ENCODE measurements at places on chromosomes 4 and X. TPM values are rescaled to one million over a fixed set of nuclear protein-coding genes. Genes with fewer than 3 reads are reported as not detected.

GRCh38 chrX:68443155-68443868 is 10.0 kb upstream of the OPHN1 start:
- no peak for DNase-seq

DNA sequence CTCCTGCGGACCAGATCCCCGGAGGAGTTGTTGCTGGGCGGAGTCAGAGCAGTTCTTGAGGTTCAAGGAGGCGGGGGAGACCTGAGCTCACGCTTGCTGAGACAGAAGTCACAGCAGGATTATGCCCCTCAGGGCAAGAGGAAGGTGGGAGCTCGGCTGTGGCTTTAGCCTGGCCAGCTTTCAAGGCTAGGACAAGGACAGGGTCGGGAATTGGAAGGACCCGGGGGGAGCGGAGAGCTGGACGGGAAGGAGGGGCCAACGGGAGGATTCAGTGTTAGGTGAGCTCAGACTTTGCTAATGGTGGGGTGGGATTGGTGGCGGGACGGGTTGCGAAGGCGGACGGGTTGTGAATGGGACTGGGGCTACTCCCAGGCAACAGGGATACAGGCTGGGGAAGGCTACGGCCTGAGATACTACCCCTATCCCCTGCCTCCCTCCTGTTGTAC is at the start of gene RIBC1:
Gene RIBC1, plus strand, starts transcription at position 13 of the 446 bp plus-strand sequence. CDS start 3,404 bp downstream, outside the sequence.
- no peak for DNase-seq

Gene ALB
- total RNA-seq = 51.5 TPM

Gene ALAS2
- total RNA-seq = 6.9 TPM

Gene PPEF2
- total RNA-seq = not detected

DNA sequence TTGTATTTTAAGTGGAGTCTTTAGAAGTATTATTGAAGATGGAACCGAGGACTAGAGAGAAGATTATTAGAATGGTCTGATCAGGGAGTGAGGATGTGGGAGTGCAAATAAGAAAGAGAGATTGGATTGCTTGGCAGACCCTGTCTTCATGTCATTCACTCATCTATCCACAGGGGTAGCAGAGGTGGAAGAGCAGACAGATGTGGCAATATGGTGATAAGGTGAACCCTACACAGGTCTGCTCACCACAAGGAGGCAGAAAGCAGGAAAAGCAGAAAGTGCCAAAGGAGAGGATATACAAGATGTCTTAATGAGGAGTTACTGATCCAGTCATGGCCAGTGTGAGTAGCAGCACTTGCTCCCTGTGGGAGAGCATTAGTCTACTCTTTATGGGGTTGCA is 129.4 kb downstream of the MAGEE2 start:
- no peak for DNase-seq

Gene HSFX2
- total RNA-seq = not detected

DNA sequence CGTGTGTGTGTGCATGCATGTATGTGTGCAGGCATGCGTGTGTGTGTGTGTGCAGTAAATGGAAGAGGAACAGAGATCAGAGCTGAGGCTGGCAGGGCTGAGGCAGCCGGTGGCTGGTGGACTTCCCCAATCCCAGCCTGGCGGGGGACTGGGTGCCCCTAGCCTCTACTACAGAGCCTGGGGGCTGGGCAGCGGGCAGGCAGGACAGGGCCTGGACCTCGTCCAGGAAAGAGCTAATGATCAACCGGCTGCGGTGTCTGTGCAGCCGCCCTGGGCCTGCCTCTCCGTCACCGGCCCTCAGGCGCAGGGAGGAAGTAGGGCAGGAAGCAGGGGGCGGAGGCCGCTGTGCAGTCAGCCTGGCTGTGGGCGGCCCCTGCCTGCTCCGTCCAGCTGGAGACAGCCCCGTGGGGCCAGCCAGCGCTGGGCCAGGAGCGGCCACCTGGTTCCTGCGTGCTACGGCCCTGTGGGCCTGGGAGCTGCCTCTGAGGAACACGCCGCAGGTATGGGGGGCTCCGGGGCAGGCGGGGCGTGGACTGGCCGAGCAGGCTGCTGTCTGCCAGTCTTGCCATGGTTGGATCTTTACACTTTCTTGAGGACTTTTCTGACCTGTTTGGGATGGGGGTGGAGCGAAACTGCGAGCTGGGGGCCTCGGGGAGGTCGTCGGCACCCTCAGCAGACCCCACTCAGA is at the start of gene SH3TC1:
Gene SH3TC1, plus strand, starts transcription at position 385 of the 688 bp plus-strand sequence. CDS start 5,905 bp downstream, outside the sequence.
- DNase-seq = peak; percentile 77

DNA sequence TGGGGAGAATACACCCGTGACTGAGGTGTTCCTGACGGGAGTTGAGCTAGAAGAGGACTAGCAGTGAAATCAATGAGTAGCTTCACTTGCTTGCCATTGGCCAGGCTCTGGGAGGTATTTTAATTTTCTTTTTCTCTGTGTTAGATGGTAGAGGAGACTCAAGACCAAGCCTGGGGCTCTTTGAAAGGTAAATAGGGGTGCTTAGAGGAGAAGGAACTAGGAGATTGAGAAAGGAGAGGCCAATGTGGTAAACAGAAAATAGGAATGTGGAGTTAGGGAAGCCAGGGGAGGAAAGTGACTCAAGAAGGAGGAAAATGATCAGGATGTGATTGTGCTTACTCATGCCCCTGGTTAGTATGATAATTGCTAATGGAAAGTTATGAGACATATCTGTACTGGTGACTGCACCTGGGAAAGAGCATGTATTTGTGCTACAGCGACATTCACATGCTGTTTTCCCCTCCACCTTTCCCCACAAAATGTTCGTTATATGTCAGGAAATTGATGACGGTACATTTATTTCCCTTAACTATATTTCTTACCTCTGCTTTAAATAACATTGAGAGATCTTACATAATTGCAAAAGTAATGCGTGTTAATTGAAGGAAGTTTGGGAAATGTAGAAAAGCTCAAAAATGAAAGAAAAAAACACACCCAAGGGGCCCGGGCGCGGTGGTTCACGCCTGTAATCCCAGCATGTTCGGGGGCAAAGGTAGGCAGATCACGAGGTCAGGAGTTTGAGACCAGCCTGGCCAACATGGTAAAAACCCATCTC is 16.9 kb upstream of the LRBA start:
- no peak for DNase-seq

- no peak for DNase-seq
Measured at GRCh38 chrX:117508021-117508420, 608.6 kb downstream of the KLHL13 start.

Gene GPR143
- not detected for total RNA-seq

DNA sequence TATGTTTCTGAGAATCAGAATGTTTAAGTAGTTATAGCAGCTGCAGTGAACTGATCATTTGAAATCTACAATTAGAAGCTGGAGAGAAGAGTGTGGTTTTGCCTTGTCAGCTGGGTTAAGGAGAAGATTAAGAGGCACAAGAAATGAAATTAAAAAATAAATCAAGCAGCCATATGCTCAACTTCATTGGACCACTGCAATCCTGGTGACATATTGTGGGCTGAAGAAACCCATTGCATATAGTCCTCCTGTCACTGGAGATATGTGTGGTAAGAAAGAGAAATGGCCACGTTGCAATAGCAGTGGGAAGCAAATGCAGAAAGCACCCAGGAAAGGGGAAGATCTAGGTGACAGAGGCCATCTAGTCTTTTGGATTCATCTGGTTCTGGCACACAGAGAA is 63.0 kb downstream of the INTS12 start:
- DNase-seq = no peak

DNA sequence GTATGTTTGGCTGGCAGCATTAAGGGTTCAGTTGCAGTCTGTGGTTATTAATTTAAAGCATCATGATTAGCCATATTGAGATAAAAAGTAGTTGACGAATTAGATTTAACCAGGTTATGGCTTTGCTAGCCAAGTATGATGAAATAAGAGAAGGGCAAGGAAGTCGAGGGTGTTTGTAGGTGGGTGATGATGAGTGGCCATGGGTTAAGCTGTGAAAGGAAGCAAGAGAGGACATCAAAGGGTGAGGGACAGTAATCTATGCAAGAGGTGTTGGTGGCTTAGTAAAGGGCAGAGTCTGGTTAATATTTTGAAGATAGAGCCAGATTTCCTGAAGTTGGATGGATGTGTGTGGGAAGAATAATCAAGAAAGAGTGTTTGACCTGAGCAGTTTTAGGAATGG is 44.5 kb downstream of the STIM2 start:
- no peak for DNase-seq

- no peak for DNase-seq
Measured at GRCh38 chr4:52371841-52372240, 287.3 kb downstream of the USP46 start.

GRCh38 chr4:74420863-74421262 is 24.1 kb upstream of the AREG start:
- DNase-seq = no peak

- no peak for DNase-seq
Measured at GRCh38 chrX:136738049-136738729, 42.5 kb downstream of the ARHGEF6 start.

DNA sequence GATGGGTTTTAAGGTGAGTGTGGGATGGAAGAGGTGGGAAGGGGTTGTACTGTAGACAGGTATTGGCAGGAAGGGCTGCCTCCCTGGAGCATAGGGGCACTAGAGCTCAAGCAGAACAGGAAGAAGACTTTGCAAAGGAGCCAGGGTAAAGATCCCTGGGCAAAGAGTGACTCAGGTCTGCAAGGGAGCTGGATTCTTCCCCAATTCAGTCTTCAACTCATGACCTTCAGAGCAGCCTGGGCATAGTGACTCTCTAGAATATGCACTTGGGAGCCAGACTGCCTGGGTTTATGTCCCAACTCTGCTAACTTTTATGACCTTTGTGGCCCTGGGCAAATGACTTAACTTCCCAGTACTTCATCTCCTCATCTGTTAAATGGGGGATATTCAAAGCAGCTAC is 4.0 kb downstream of the LONRF3 start:
- DNase-seq = no peak

GRCh38 chr4:6473264-6474052 is 1.0 kb upstream of the PPP2R2C start:
- DNase-seq = peak; percentile 19

GRCh38 chr4:86043755-86044592 is 315.9 kb downstream of the MAPK10 start:
- peak; percentile 68 for DNase-seq

- DNase-seq = no peak
Measured at GRCh38 chr4:139668036-139668435, 2.4 kb downstream of the MGST2 start.

GRCh38 chr4:139934708-139935195 is 219.2 kb downstream of the MAML3 start:
- no peak for DNase-seq

DNA sequence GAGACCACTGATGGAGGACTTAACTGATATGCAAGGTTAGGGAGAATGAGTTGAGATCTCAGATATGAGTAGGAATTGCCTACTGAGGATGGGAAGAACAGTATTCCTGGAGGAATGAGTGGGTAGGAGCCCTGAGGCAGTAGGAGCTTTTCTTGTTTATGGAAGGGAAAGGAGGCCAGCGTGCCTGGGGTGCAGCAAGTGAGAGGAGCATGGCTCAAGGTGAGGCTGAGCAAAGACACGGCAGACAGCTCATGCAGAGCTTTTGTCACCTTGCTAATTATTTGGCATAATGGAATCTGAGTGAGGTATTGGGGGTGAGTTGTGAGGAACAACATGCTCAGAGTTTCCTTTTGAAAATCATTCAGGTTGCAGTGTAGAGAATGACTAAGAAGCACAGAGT is 65.3 kb upstream of the IBSP start:
- no peak for DNase-seq

GRCh38 chr4:145773581-145774234 is 93.8 kb downstream of the C4orf51 start:
- no peak for DNase-seq

DNA sequence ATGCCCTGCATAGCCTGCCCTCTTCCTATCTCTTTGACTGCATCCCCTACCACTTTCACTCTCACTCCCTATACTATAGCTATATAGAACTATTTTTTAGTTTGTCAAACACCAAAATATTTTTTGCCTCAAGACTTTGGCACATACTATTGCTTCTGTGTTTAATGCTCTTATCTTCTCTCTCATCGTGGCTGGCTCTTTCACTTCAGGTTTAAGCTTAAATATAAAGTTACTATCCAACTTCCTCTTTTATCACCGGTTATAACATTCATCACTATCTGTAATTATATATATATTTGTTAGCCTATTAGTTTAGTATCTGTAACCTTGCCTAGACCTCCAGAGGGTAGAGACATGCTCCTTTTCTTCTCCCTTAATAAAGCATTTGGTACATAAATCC is 11.5 kb upstream of the HMGB2 start:
- no peak for DNase-seq

Gene IBSP
- total RNA-seq = not detected

GRCh38 chr4:8846826-8847225 is 24.8 kb downstream of the HMX1 start:
- DNase-seq = no peak

- no peak for DNase-seq
Measured at GRCh38 chr4:170729897-170730296, 640.1 kb upstream of the AADAT start.

Gene DRP2
- total RNA-seq = 2.4 TPM

Gene GC
- 30.0 TPM for total RNA-seq

DNA sequence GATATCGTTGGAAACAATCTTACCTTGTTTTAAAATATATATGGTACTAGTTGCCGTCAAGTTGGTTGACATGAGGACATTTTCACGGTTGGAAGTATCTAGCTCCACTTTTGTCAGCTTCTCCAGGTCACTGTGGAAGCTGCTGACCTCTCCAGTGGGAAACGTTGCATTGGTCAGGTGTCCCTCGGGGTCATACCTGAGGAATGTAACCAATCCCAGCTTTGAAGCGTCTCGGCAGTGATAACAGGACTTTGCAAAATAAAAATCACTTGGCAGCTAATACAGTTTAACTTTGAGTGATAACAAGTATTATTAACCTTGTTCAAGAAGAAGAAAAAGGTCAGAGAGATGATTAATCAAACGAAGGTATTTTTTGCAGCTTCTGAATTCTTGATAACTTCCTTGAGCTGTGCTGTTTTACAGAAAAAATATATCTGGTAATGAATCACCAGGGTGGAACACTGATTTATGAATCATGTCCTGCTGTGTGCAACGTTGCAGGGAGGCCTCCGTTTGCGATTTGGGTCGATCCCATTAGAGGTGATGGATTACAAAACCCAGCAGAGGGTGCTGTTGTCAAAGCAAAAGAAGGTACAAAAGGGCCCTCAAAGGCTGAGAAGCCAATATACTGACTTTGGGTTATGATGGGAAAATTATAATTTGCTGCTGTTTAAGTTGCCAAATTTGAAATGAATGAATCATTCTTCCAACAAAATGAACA is 60.1 kb downstream of the SH2D1A start:
- no peak for DNase-seq

- DNase-seq = no peak
Measured at GRCh38 chr4:184792950-184793555, 32.7 kb downstream of the ACSL1 start.

Gene KLF3
- total RNA-seq = 21.5 TPM

DNA sequence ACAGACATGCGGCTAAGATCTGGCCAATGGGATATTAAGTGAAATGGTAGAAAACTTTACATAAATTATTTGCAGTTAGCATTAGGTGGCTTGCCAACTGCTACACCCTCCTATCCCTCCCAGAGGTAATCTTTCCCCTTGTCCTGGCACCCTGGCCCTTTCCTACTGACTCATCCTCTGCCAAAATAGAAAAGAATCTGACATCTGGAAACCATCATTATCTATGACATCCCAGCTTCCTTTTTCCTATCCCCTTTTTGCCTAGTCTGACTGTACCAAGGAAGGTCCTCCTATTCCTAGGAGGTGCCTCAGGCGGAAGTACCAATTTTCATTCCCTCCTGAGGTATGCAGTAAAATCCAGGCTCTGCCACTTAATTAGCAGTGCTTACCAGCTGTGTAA is 163.6 kb upstream of the KLF3 start:
- DNase-seq = no peak

GRCh38 chr4:127139788-127140286 is 492.9 kb upstream of the INTU start:
- no peak for DNase-seq

Gene TBX22
- total RNA-seq = not detected

All from ascending aorta (tissue), 2 donors.